ENCODE measurements at places on chromosomes 2 and 18.

DNA sequence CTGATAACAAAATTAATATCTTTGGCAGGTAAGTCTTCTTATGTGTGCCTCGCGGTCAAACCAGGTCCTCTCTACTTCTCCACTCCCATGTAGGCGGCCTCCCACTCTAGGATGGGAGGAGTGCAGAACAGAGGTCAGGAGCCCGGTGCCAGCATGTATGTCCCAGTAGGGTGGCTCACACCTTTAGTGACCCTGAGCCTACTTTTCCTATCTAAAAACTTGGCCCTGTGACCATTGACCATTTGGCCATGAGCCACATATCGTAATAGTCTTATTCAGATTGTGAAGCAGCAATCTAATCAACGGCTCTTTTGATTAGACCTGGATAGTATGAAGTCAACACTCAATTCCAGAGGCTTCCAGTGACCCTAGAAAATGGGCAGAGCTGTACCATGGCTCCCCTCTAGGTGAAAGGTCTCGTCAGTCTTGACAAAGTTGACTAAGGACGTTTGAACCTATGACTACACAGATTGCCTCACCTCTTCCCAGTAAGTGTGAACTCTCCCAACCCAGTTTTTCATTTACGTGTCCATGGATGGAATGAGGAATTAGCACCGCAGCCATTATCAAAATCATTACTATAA, 17.1 kb upstream of the FABP1 start:
- DNase-seq, result no peak

DNA sequence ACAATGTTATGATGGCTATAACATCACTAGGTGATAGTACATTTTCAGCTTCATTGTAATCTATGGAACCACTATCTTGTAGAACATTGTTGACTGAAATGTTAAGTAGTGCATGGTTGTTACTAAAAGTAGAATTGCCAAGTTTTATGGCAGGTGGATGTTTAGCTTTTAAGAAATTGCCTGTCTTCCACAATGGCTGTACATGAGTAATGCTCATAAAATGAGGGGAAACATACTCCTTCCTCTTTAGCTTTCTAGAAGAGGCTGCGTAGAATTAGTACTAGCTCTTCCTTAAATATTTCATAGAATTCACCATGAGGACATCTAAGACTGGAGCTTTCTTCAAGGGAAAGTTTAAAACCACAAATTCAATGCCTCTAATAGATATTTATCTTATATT, 161.0 kb downstream of the TPGS2 start:
- no peak for DNase-seq

DNA sequence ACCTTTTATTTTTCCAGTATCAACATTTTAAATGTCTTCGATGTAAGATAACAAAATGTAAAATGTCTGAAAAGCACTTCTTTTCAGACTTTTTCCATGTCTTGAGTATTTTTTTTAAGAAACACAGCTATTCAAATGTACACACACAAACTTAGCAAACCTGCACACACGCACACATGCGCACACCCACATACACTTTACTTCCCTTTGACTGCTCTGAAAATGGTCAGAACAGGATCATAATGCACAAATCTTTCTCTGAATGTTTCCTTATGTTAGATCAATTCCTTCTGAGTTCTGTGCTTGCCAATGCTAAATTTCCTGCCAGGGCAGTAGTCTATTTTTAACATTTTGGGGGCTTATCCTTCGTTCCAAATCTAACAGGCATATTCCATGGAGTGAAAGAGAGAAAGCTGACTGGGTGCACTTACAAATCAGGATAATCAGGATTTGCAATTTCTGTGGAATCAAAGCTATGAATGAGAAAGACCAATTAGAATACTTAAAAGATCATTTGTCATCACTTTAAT, 136.3 kb downstream of the ZEB2 start:
- DNase-seq, result no peak

GRCh38 chr2:139495851-139496250, 715.7 kb upstream of the NXPH2 start:
- DNase-seq, result peak; percentile 47

DNA sequence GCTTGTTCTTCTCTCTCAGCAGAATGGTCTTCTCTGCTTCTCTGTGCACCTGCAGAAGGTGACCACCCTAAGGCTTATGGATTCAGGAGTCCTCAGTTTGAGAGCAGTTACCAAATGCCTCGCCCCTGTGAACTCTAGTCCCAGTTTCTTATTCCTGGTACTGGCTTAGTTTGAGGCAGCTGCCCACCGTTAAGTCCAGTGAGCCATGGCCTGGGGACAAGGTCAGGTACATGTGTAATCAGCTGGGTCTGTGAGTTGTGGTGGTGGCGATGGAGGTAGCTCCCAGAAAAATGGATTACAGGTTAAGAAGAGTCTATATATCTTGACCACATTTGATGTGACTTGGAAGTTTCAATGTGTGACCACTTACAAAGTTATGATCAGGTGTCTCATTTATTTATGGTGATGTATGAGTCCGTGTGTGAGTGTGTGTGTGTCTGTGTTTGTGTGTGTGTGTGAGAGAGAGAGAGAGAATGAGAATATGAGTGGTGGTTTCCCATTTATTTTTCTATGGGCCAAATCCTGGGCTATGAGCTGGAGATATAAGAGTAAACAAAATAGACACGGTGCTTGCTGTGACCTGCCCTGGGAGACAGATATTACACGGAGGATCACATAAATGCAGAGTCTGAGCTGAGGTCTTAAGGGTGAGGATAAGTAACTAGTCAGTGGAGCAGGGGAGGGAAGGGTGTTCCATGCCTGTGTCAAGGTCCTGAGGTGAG, 13.0 kb upstream of the IL1RN start:
- DNase-seq, result no peak

DNA sequence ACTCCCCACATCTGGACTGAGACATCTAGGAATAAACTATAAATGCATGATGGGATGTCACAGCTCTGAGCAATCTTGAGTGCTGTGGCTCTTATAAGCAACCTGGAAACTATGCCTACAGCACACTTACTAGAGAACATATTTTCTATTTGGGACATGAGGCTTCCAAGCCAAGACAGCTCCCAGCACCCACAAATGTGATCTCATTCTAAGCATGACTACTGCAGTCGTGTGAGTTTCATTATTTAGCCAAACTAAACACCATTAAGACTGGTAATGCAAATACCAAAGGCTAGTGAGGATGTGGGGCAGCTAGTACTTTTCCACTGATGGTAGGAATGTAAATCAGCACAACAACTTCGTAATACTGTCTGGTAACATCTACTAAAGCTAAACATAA, 72.5 kb downstream of the RTTN start:
- no peak for DNase-seq

DNA sequence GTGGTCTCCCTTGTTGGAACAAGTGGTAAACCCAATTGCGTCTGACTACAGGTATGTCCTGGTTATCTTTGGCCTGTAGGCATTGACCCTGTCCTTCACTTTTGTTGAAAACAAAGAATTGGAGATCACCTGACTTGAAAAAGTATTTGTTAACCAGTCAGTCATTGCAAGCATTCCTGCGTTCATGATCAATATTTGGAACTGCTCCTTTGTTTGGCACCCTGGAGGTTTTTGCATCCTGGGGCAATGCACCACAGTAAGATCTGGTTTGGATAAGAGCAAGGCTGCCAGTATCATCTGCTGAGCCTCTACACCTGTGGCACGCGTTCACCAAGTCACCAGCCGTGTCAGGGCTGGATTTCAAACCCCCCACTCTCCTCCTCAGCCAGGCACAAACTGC, 115.7 kb downstream of the DNAH6 start:
- DNase-seq, result no peak

DNA sequence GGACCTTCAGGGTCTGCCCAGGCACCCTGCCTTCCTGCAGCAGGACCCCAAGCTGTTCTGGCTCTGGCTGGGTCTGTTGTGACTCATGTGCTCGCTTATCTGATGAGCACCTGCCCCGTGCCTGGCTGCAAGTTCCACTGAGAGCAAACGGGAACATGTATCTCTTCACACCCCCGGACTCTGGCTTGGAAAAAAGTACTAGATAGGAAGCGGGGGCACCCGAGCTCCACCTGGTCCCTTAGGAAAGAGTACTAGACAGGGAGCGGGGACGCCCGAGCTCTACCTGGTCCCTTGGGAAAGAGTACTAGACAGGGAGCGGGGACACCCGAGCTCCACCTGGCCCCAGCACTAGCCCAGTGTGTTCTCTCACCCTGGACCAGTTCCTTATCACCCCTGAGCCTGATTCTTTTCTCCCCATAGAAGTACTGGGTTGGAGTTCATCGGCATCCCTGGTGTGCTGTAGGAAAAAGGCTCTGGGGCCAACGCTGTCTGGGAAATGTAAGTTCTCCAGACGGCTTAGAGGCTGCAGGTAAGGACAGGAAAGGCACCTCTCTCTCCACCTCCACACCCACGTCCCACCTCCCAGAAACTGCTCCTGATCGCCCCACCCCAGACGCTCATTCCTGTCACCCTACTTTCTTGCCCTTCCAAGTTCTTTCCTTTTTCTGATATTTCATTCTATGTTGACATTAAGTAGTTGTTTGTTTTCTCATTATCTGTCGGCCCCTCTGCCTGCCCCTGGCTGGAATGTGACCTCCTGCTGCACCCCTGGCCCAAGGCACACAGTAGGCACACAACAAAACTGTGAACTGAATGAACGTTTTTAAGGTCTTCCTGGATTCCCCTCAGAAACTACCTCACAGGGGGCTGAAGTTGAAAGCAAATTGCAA, 40.2 kb downstream of the HDAC4 start:
- no peak for DNase-seq

DNA sequence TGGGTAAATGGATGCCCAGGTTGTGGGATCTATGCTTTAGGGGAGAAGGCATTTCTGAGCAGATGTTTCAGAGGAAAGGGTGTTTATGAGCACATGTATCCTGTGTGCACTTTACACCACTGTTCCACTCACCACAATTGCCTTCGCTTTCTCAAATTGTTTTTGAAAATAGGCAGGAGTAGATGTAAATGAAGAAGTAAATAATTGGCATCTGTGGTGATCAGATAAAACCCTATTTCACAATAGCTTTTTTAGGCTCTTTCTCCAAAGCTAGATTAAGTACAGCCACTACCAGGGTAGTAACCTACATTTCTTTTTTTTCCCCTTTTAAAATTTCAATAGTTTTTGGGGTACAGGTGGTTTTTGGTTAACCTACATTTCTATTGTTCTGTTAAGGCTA, 40.6 kb downstream of the TMEM178A start:
- no peak for DNase-seq

- no peak for DNase-seq
Measured at GRCh38 chr2:158127380-158127804, 25.7 kb downstream of the UPP2 start.

DNA sequence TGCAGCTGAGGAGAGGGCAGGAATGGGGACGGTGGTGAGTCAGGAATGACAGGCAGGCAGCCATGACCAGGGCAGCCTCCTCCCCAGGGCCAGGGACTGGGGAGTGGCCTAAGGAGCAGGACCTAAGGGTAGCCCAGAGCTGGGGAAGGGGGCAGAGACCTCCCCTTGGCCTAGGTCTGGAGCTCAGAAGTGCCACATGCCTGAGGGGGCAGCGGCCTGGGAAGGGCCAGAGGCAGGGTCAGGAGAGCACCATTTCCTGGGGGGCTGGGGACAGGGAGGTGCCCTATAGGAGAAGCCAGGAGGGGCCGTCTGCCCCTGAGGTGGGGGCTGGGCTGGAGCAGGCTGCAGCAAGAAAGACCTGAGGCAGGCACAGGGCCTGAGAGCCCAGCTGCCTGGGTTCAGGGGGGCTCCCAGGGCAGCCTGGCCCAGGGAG, 20.9 kb downstream of the CFLAR start:
- DNase-seq, result no peak

DNA sequence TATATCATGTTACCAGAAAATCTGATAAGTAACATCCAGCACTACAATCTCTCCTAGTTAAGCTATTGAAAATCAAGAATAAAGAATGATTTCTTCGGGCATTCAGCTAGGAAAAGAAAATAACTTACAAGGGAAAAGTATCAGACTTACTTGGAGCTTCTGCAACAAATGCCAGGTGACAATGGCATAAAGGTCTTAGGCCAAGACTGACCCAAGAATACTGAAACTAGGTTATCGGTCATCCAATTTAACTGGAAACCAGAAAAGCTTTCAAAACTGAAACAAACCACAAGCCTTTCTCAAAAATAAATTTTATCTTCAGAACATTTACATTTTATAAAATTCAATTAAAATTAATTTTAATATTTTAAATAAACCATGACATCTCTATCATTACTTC, 214.0 kb upstream of the CCDC68 start:
- DNase-seq, result no peak

GRCh38 chr2:157433394-157433793, 10.5 kb downstream of the CYTIP start:
- no peak for DNase-seq

GRCh38 chr2:24107-24506, 22.2 kb downstream of the FAM110C start:
- DNase-seq, result no peak

GRCh38 chr2:143070704-143071103, 58.5 kb upstream of the ARHGAP15 start:
- DNase-seq, result no peak

DNA sequence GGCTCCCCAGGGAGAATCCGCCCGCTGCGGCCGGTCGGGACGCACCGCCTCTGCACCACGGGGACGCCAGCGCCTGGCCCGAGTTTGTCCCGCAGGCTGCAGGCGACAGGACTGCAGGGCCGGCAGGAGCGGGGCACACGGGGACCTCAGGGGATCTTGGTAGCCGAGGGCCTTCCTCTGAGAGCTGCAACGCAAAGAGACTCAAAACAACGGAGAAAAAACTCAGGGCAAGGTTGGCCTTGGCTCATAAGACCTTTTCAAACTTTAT, 79.7 kb downstream of the ARHGEF4 start:
- DNase-seq, result peak; percentile 43

GRCh38 chr2:150389447-150389846, 98.0 kb downstream of the RND3 start:
- DNase-seq, result no peak

DNA sequence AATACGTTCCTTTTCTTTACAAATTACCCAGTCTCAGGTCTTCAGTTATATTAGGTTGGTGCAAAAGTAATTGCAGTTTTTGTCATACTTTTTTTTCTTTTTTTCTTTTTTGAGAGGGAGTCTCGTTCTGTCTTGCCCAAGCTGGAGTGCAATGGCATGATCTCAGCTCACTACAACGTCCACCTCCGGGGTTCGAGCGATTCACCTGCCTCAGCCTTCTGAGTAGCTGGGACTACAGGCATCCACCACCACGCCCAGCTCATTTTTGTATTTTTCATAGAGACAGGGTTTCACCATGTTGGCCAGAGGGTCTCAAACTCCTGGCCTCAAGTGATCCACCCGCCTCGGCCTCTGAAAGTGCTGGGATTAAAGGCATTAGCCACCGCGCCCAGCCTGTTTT, 43.8 kb upstream of the ASAP2 start:
- DNase-seq, result no peak

DNA sequence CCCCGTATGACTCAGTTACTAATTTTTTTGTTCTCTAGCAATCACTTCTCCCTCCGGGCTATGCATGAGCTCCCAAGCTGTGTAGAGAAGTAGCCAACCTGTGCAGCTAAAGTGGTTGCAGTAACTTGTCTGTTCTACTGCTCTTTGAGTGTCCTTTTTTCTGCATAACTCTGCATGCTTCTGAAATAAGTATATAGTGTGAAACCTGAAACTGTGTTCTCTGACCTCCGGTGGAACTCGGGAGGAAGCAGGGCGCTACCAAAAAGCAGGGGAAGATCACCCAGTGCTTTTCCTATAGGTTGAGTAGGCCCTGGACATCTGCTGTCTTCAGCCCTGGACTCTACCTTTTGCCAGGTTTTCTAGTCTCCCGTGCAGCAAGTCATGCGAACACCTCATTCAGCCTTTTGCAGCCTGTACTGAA, 47.8 kb downstream of the PHLPP1 start:
- no peak for DNase-seq

- no peak for DNase-seq
Measured at GRCh38 chr2:134268265-134268664, 14.4 kb downstream of the MGAT5 start.

Data from WTC11 (cell line).